ENCODE measurements at places on chromosomes 3 and 15.

DNA sequence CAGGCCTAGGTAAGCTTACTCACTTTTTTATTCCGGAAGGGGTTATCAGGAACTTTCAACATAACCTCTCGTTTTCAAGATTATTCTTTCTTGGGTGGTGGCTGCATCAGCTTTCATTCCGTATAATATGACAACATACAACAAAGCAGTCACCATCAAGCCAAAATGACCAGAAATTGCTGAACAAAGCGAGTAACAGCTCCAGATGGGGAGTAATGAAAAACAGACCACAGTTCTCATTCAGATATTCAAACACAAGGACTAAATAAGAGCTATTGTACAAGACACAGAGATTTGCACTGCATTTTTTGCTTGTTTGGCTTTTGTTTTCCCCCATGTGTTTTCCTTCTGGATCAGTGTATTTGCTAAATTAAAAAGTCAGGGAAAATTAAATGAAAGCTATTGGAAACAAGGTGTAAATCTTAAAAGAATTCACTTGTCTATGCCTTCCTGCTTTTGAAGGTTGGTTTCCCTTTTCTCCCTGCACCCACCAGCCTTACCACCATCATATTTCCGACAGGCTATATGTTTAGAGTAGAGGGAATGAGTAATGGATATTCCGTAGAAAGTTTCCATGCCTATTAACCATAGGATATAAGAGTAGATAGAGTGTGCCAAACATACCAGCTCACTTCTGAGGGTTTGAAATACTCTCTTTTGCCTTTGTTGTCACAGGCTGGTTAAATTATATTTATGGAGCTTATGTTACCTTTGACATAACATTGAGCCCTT lies 213.6 kb downstream of the RBMS3 start:
- no peak for DNase-seq

DNA sequence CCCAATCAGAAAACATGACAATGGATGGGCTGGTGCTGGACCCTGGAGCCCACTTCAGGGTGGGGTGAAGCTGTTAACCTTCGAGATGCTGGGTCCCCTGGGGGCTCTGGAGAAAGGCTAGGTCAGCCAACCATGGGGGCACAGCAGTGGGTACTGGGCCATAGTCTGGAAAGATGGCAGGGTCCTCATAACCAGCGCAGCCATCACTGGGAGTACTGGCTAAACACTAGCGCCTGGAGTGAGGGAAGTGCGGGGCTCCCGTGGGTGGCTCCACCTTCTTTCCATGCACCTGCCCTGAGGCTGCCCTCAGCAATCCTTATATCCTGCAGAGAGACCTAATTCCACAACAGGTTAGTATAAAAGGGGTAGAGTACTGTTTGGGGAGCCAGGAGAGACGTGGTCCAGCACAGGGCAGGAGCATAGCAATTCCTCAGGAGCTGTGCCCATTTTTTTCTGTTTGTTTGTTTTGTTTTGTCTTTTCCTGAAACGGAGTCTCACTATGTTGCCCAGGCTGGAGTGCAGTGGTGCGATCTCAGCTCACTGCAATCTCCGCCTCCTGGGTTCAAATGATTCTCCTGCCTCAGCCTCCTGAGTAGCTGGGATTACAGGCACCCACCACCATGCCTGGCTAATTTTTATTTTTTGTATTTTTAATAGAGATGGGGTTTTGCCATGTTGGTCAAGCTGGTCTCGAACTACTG lies 122.6 kb upstream of the MEF2A start:
- DNase-seq, result no peak

DNA sequence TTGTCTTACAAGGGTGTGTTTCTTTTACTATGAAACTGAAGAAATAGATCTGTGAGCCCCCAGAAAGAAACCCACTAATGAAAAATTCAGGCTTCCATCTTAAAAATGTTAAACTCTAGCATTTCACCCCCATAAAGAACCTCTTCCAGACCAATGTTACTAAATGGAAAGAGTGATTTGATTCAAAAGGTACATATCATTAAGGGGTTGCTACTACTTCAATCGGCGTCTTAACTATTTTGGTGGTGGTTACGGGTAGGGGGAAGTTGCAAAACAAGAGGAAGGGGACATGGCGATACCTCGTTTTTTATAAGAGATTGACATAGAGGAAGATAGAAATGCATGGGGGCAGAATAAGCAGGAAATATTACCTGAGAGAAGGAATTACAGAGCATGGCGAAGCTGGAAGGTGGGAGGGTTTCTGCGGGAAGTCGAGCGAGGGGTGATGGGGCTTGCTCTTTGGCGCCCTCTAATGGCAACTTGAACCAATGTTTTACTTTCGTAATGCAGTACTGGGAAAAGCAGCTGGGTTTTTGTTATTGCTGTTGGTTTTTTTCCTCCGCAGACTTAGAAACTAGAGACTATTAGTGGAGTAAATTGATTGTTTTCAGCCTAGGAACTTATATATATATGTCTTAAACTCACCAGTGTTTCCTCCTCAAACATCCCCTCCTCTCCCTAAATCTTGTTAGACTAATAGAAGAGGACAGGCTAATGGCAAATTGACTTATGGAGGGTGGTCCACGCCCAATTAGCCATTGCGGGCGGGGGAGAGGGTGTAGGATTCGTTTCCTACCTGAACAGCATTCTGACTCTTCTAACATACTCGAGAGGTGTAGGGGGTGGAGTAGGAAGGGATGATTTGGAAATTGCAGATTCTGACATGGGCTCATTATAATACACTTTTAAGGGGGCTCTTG lies 11.3 kb upstream of the SOX2 start:
- no peak for DNase-seq

DNA sequence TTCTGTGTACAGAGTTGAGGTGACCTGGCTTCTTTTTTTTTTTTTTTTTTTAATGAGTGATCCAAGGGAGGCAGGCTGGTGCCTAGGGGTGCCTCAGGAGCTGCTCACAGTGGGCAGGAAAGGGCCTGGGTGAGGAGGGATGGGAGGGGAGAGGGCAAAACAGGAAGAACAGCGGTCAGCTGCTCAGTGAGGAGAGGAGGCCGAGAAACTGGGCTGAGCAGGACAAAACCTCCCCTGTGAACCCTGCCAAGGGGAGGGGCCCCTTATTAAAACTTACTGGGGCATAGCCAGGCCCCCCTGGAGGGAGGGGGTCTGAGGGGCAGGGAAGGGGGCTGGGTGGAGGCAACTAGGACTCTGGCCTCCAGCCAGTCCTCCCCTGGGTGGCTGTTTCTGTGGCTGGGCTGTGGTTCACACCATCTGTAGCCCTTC lies 3.5 kb downstream of the PLEKHO2 start:
- no peak for DNase-seq

DNA sequence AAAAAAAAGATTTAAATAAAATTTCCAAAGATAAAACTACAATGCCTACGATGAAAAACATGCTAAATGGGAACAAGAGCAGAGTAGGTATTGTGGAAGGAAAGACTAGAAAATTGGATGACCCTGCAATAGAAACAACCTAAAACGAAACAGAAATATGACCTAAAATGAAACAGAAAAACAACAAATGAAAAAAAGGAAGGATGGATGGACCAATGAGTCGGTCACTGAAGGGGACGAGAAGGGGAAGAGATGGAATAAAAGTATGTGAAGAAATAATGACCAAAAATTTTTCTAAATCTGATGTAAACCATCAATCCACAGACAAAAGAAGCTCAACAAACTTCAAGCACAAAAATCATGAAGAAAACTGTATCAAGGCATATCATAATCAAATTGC lies 44.8 kb downstream of the TBC1D2B start:
- DNase-seq, result no peak

DNA sequence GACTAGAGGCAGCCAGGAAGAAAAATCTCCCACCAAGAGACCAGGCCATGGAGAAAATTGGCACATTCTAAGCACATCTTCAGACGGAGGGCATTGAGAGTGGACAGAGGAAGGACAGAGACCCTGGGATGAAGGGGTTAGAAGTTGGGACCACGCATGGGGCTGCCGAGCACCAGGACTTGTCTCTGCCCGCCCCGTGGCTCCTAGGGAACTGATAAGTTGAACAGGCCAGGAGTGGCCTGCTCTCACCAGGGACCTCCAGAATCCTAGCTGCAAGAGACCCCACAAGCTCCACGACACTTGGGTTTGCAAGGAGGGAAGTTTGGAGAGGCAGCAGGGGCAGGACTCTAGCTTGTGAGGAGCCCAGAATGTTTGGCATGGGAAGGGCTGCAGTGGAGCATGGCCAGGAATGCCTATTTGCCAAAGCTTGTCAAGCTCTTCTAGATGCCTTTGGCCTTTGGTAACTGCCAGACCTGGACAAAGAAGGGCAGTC lies 355.1 kb downstream of the NSUN3 start:
- DNase-seq, result no peak
